ENCODE measurements at places on chromosomes 6 and 20.
A peak's percentile ranks its signal among the peaks of the same experiment; 100 is the strongest.

- no peak for DNase-seq
Measured at GRCh38 chr20:58144096-58144495, 84.4 kb downstream of the ANKRD60 start.

DNA sequence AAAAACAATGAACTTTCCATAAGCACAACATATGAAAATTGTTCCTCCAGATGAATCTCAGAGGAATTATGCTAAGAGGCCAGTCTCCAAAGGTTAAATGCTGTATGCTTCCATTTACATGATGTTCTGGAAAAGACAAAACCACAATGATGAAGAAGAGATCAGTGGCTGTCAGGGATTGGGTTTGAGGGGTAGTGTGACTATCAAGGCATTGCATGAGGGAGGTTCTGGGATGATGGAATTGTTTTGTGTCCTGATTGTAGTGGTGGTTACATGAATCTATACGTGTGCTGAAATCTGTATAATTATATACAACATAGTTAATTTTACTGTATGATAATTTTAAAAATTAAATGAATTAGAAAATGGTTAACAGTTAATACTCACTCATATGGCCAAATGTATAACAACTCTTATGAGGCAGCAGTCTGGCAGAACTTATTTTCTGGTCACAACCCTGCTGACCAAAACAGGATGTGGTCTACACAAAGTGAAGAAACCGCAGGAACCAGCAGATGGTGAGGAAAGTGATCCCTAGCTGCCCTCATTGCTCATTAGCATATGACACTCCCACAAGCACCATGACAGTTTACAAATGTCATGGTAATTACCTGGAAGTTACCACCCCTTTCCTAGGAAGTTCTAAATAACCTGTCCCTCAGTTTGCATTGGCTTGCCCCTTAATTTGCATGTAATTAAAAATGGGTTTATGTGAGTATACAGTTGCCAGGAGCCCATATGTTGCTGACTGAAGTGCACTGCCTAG, 31.9 kb downstream of the NSFL1C start:
- DNase-seq, result no peak

DNA sequence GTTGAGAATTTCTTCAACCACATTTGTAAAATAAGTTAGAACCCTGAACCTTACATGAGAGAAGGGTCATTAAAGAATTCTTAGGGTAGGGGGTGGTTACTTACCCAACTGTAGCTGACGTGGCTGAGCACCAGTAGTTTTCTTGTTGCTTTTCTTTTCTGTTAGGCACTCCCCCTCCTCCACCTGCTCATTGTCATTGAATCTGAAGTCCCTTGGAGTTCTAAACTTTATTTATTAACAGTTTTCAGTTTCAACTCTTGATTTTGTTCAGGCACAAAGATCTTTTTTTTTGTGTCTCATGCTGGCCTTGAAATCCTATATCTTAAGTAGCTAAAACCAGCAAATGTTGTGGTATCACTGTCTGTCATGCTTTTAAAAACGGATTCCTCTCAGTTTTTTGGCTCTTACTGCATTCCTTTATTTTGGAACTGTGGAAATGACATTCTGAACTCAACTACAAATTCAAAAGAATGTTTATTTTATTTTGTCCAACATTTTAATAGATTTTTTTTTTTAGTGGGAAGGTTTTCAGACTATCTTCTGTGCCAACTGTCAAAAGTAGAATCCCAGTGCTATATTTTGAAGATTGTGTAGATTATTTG, 465.2 kb downstream of the PHF3 start:
- no peak for DNase-seq

DNA sequence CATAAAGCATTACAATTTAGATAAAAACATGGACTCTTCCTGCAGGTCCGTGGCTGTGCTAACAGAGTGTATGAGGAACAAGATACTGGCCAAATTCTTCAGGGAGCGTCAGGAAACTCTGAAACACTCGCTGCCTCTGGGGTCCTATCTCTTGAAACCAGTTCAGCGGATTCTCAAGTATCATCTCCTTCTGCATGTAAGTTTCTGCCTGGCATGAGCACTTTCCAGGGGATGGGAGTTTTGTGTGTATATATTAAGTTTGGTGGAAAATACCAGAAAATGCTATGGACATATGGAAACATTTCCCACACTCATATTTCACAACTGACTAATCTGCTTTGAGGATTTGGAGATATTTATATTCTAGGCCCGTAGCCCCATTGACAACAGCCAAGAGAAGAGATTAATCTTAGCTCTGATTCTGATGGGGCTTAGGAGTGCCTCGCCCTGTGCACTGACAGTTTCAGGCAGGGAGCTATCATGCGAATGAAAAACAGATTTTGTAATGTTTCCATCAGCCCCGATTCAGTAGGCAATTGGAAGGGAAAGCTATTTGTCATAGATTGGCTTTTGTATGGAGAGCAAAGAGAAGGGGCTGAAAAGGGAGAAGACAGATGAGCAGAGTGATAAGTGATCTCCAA, 64.7 kb upstream of the MTHFD1L start:
- DNase-seq, result no peak

DNA sequence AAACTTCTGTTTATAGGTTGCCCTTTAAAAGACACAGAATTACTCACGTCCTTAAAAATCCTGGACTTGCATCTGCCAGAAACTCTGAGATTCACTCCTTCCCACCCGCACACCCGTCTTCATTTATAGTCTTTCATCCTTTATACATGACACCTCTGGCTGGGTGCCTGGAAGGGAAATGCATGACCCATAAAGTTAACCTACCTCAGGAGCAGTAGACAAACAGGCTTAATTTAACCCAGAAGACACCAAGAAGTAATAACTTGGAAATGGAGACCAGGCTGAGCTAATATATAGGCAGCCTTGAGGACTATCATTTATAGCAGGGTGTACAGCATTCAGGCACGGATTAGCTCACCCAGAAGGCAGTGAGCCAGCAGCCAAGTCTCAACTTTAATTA, 429.0 kb upstream of the NRSN1 start:
- DNase-seq, result no peak

DNA sequence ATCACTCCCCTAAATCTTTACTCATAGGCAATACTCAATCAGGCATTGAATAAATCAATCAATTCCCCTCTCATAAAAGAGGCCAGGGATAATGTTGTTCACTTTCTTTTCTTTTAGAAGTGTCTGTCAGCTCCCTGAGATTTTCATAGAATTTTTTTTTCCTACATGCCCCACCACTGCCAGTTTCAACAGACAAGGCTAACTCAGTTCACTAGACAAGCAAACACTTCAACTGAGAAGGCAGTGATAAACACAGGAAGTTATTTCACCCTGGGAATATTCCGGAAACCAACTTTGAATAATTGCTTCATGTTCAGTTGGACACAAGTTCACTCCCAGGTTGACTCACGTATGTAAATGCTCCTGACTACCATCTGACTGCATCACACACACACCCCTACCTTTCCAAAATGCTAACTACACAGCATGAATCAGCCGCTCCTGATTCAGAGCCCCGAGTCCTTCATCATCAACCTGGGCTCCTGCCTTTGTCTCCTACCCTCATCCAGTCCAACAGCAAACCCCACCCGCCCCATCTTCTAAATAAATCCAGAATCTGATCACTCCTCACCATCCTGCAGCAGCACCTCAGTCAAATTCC, 143.9 kb downstream of the BCAS1 start:
- DNase-seq, result no peak

DNA sequence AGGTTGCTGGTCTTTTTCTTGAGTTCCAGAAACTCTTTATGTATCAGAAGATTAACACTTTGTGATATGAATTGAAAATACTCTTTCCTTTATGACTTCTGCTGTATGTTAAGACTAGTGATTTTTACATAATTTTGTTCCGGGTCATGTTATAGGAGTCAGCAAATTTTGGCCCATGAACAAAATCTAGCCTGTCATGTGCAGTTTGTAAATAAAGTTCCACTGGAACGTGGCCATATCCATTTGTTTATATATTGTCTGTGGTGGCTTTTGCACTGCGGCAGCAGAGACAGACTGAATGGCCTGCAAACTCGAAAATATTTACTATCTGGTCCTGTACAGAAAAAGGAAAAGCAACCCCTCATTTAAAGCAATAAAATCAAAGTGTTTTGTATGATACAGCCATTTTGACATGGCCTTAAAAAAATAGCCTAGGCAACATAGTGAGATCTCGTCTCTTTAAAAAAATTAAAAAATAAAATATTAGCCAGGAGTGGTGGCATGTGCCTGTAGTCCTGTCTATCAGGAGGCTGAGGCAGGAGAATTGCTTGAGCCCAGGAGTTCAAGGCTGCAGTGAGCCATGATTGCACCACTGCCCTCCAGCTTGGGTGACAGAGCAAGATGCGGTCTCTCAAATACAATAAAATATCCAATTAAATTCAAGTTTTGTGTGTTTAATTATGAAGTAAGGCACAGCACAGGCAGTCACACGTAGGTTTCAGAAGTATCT, 36.9 kb downstream of the SNX9 start:
- DNase-seq, result no peak

DNA sequence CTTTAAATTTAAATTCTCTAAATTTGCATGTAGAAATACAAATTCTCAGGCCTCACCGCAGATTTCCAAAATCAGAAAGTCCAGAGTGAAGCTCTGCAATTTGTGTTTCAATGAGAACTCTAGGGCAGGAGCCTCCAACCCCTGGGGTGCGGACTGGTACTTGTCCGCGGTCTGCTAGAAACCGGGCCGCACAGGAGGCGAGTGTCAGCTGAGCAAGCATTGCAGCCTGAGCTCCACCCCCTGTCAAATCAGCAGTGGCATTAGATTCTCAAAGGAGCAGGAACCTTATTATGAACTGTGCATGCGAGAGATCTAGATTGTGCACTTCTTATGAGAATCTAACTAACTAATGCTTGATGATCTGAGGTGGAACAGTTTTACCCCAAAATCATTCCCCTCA, 203.0 kb upstream of the PCSK2 start:
- peak; percentile 27 for DNase-seq

GRCh38 chr6:160429620-160429895, 81.4 kb downstream of the SLC22A3 start:
- DNase-seq, result no peak

- DNase-seq, result no peak
Measured at GRCh38 chr20:49346682-49347081, 68.8 kb upstream of the ZNFX1 start.

GRCh38 chr6:137416376-137417109, 77.7 kb downstream of the OLIG3 start:
- DNase-seq, result no peak

- peak; percentile 58 for DNase-seq
Measured at GRCh38 chr20:51801823-51802123, 548 bp downstream of the SALL4 start.

DNA sequence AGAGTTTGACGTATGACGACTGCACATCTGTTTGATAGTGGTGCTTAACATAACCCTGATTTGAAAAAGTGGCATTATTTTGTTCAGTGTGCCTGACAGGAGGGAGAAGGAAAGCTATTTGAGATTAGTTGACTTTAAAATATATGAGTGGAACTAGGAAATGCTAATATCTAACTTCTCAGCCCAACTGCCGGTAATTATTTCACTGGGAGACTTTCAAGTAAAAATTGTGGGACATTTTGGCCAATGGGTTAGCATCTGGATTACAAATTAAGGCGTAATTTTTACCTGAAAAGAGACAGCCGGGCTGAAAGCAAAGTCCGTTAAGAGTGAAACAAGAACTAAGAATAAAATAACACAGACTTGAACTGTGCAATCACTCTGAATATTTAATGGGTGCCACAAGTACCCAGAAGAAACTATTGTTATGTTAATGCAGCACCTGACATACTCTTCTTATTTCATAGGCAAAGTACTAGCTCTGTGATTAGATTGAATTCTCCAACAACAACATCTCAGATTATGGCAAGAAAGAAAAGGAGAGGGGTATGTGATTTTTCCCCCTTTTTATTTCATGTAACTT, 2.0 kb downstream of the HEY2 start:
- no peak for DNase-seq

DNA sequence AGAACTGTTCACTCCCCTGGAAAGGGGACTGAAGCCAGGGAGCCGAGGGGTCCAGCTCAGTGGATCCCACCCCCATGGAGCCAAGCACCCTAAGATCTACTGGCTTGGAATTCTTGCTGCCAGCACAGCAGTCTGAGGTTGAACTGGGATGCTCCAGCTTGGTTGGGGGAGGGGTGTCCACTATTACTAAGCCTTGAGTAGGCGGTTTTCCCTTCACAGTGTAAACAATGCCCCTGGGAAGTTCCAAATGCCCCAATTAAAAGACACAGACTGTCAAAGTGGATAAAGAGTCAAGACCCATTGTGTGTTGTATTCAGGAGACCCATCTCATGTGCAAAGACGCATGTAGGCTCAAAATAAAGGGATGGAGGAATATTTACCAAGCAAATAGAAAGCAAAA, 150.2 kb downstream of the LPA start:
- DNase-seq, result no peak

DNA sequence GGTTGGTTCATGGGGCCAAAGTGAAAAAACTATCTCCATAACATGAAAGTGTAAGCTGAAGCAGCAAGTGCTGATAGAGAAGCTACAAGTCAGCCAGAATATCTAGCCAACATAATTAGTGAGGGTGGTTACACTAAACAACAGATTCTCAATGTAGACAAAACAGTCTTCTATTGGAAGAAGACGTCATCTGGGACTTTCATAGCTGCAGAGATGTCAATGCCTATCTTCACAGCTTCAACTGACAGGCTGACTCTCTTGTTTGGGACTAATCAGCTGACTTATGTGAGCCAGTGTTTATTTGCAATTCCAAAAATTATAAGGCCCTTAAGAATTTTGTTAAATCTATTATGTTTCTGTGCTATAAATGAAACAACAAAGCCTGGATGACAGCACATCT, 63.2 kb downstream of the GMDS start:
- no peak for DNase-seq

GRCh38 chr6:103797738-103798137, 1062.0 kb downstream of the HACE1 start:
- no peak for DNase-seq

DNA sequence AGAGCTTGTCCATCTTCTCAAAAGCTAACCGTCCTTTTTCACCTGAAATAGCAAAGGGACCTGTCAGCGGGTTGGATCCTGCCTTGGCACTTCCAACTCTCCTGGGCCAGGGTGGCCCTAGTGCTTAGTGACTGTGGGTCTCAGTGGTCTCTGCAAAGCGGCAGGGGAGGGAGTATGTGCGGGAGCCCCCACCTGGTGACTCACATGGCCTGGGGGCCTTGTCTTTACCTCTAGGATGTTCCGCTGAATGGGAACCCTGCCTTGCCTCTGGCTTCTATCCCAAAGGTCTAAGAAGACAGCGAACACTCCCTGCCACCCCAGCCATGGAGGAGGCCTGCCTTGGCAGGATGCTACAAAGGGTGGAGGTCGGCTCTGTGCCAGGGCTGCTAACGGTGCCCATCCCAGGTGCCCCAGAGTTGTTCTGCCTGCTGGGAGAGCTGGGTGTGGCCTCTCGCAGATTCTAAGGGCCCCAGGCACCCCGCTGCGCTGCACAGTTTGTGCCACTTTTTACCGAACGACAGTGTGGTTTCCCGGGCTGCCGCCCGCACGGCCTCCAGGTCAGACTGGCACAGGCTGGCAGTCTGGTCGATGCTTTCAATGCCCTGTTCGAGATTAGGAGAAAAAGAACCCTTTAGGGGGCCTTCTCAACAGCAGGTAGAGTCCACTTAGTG, 77.2 kb downstream of the PTPN1 start:
- no peak for DNase-seq

All from neuronal stem cell (in vitro differentiated cells).